ENCODE measurements at places on chromosomes 5 and 9.

DNA sequence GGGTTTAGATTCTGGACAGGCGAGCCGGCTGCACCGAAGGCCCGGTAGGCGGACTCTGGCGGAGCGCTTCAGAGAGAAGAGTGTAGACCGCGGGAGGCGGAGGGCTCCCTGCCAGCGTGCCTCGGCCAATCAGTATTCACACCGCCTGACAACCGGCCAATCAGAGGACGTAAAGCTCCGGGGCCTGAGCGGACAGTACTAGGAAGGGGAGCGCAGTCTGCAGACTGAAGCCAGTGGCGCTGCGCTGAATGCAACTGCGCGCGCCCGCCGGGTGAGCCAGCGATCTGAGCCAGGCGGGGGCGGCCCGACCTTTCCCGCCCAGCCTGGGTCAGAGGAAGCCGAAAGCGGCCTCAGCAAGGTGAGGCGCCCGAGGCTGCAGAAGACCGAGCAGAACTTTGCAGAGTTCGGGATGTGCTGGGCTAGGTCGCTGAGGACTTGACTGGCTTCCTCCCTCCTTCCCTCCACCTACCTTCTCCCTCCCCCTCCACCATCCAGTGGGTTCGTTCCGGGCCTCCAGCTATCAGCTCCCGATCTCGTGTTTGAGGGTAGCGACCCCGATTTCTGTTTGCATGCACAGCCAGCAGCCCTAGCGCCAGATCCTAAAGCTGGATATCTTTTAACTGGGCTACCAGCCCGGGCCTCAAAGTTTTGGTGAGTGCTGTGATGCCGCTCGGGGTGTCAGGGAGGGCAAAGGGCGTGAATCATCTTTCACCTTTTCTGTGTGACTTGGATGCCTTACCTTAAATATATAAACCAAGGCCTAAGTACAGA, at the start of gene DMRT2:
Gene DMRT2, plus strand, starts transcription at position 233 of the 771 bp plus-strand sequence. CDS start 1,257 bp downstream, outside the sequence.
- no peak for DNase-seq

- no peak for DNase-seq
Measured at GRCh38 chr5:31078956-31079355, 114.5 kb upstream of the CDH6 start.

DNA sequence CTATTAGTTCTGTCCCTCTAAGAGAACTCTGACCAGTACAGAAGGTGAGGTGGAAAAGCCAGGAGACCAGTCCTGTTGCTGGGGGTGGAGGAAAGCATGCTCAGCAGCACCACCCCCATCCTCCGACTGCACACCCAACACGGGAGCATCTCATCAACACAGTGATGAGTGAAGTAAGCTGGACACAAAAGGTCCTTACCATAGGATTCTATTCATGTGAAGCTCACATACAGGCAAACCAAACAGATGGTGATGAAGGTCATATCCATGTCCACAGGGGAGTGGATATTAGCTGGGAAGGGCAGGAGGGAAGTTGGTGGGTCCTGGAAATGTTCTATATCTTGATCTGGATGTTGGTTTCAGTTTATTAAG, 14.8 kb upstream of the MARCHF6 start:
- DNase-seq, result no peak

DNA sequence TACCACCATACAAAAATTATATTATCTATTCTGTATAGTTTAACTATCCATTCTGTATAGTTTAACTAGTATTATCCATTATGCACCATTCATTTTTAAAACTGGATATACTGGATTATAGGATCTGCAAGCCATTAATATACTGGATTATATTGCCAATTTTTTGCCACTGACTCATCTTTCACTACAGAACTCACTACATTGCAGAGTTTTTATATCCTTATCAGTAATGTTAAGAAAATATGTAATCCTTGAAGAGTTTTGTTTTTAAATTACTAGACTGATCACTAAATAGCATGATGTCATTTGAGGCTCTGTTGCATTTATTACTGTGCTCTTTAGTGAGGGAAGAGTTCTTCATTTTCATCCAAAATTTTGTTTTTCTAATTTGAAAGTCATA, 109.8 kb upstream of the SNX2 start:
- no peak for DNase-seq

GRCh38 chr5:18745988-18746615, 1111.8 kb downstream of the TAF11L14 start:
- no peak for DNase-seq

DNA sequence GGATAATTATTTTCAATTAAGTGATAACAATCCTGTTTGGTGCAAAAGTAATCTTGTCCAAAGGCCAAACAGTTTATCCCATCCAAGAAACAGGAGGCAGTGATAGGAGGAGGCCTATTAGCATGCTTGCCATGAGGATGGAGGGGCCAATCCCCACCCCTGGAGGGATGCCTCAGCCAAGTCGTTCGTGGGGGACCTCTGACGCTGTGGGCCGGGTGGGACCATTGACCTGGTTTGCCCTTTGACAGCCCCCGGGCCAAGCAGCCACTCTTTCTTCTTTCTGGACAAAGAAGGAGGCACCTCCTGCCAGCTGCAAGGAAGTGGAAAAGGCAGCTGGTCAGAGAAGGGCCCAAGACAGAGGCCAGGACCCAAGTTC, 39.5 kb upstream of the GRHPR start:
- DNase-seq, result no peak
